ENCODE measurements at places on chromosomes 11 and 22.

- DNase-seq, result no peak
Measured at GRCh38 chr11:17719938-17720795, 796 bp downstream of the MYOD1 start.

GRCh38 chr11:16792426-16792825, 54.0 kb downstream of the C11orf58 start:
- no peak for DNase-seq

- DNase-seq, result no peak
Measured at GRCh38 chr22:50245214-50246072, 620 bp upstream of the TUBGCP6 start.

GRCh38 chr11:21897752-21898151, 295.1 kb upstream of the ANO5 start:
- DNase-seq, result no peak

Measured in cortex of kidney (tissue), 1 donor.